T-cell (primary cell): ENCODE measurements at places on chromosomes 1 and 21.

- no peak for DNase-seq
Observed at GRCh38 chr1:22117851-22118250, 25.0 kb downstream of the WNT4 start.

GRCh38 chr1:228510803-228511413 lies 23.7 kb downstream of the RNF187 start:
- no peak for DNase-seq

DNA sequence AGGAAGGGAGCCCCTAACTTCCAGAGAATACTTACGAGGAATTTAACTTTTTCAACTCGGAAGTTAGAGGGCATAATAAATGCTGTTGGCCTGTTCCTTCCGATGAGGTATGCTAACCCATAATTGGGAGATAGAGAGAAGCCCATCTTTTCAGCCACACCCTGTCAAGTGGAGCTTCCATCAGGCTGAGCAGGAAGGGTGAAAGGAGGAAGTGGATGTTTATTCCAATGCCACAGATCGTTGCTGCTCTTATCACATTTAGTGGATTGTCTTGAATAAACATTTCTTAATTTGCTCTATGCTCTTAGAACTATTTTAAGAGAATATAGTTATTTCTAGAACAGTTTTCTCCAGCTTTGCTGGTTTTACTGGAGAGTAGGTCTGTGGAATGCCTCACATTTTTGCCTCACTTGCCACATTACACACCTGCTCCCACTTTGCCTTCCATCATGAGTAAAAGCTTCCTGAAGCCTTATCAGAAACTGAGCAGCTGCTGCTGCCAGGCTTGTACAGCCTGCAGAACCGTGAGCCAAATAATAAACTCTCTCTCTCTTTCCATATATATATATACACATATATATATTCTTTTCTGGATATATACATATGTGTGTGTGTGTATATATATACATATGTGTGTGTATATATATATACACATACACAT lies 60.0 kb upstream of the RGS21 start:
- no peak for DNase-seq

DNA sequence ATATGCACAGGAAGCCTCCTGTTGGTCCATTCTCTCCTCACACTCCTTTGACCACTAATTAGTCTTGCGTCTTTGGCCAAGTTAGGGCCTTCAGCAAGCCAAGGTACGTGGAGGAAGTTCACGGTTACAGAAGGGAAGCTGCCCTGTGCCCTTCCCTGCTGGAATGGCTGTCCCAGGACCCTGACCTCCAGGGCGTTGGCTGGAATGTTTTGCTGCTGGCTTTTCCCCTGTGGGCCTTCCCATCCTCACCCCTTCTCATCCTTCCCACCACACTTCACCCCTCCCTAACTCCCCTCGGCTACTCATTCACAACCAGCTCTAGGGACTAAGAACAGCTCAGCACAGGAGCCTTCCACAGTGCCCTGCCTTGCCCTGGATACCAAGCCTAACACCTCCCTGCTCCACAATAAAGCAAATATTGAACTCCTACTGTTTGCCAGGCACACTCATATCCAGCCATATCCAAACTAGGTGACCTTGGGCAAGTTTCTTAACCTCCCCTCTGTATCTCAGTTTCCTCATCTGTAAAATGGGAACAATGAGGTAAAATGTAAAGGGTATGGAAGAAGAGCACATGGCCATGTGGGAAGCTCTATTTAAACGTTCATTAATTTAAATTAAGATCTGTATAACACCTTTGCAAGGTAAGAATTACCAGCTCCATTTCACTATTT lies 8.8 kb upstream of the CDCP2 start:
- no peak for DNase-seq

DNA sequence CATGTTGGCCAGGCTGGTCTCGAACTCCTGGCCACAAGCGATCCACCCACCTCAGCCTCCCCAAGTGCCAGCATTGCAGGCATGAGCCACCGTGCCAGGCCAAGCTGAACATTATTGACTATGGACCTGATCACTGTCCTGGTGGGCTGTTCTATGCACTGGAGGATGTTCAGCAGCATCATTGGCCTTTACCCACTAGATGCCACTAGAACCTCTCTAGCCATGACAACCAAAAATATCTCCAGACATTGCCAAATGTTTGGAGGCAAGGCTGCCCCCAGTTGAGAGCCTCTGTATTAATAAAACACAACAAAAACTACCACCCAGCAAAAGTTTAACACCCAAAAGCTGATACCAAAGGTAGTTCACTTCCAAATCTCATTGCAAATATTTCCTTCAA lies 110.8 kb upstream of the SOD1 start:
- no peak for DNase-seq

GRCh38 chr1:80506216-80506615 lies 1294.5 kb upstream of the ADGRL2 start:
- DNase-seq, result no peak
